Skeletal muscle tissue (tissue), 5 donors: ENCODE measurements at places on chromosomes 16 and 17. TPM values are rescaled to one million over a fixed set of nuclear protein-coding genes. Genes with fewer than 3 reads are reported as not detected.

Gene TMEM204
- 8.9 TPM for total RNA-seq

Gene CCL7
- total RNA-seq: not detected

Gene HSD17B1
- total RNA-seq: 1.6 TPM

Gene TM4SF5
- total RNA-seq: not detected

Gene ACE
- 7.8 TPM for total RNA-seq

Gene BIRC5
- 11.0 TPM for total RNA-seq

Gene SEZ6L2
- total RNA-seq: 2.1 TPM

Gene TPSD1
- total RNA-seq: not detected

Gene ZG16B
- 0.52 TPM for total RNA-seq

Gene DNAJA3
- 35.5 TPM for total RNA-seq
